ENCODE measurements at places on chromosomes 5 and 9.

GRCh38 chr9:14119694-14120514 lies 194.0 kb downstream of the NFIB start:
- no peak for DNase-seq

DNA sequence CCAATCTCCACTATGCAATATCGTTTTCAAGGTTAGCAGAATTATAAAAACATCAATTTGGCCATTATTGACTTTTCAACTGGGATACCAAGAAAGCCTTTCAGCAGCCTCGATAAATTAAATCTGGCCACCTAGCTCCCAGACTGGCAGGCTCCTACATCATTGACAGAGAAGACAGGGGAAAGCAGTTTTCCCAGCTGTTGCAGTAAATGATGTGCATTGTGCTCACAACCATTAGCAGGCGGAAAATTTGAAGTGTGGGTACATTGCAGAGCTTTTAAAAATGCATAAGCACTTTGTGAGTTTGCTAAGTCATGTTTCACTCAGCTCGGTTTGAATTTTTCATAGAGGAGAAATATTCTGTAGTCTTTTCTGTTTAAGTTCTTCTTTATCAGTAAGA lies 297.9 kb downstream of the KCTD16 start:
- peak; percentile 61 for DNase-seq

- DNase-seq: no peak
These were observed 67.1 kb downstream of the ADAMTS12 start for GRCh38 chr5:33824516-33825195.

DNA sequence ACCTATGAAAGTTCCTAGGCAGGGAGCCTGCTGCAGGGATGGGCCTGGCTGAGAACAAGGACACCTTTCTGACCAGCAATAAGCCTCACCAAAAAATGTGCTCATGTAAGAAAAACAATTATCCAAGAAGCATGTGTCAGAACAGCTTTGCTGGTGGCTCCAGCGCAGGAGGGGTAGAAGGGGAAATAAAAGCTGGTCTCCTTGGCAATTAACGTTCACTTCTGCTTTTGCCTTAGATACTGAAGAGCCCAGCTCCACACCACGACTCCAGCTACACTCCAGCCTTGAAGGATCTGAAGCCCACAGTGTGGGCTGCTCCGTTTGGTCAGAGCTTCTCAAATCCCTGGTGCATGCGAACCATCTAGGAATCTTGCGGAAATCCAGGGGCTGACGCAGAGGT lies 107.6 kb upstream of the PHYKPL start:
- no peak for DNase-seq

- DNase-seq: no peak
These were observed 5.5 kb upstream of the TNIP1 start for GRCh38 chr5:151086192-151086869.

DNA sequence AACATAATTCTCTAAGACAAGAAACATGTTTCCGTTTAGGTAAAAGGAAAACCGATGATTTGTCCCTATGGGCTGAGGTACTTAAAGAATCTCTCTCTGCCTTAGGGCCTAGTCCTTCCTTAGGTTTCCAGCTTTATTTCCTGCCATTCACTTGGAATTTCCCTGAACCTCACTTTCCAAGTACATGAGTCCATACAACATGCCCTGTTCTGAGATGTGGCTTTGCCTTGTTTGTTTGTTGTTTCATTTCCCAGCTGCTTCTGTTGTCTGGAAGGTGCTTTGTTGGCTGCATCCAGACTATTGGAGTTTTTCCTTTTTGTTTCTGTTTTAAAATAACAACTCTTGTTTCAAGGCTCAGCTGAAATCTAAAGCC lies 95.2 kb downstream of the ALDH1A1 start:
- no peak for DNase-seq

DNA sequence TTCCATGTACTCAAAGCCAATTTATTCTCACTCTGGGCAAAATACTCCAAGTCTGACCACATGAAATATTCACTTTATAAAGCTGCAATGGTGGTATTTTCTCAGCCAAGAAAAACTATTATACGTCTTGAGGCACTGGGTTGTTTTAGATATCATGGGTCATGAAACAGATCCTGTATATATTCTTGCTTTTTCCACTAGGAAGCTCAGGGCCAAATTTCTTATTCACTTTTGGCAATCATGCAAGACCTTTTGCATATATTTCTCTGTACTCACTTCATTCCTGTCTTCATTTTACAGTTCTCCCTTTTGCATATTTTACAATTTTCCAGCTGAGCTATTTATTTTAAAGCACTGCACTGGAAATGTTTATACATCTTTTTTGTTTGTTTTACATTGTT lies 49.8 kb downstream of the GABBR2 start:
- no peak for DNase-seq

DNA sequence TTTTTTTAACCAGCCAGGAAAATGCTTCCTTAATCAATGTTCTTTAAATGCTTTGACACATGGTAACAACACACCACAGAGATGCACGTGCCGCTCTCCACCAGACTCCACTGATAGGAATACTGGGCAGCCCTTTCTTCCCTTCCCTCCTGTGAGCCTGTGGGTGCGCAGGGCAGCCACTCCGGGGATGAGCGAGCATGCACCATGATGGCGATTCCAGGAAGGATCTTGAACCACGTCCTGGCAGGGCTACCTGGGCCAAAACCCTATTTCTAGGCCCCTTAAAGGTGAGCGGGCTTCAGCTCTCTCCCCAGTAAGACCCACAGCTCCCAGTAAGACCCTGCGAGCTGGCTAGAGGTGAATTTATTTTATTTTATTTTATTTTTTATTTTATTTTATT lies 128.2 kb downstream of the MVB12B start:
- no peak for DNase-seq

- DNase-seq: peak; percentile 9
These were observed 79.8 kb downstream of the RICTOR start for GRCh38 chr5:38994324-38994927.

DNA sequence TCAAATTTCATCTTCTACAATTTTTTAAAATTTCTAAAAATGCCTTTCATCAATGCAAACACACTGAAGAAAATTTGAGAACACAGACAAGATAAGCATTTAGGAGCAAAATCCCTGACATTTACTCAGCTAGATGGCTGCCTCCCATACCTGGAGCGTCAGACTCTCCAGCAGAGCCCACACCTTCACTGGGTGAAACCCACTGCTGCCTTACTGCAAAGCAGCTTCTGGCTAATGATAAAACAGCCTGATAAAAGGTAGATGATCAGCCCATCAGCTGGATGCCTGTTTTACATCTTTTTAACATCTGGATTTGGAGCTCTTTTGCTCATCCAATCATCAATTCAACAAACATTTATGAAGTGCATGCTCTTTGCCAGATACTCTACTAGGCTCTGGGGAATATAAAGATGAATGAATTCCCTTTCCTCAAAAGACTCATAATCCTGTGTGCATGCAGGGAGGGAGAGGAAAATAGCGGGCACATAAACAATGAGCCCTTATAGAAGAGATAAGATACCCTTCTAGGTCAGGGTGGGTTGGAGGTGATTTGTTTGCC lies 271.2 kb downstream of the SAXO1 start:
- no peak for DNase-seq

- no peak for DNase-seq
These were observed 66.5 kb upstream of the ENTREP1 start for GRCh38 chr9:69258551-69258950.

DNA sequence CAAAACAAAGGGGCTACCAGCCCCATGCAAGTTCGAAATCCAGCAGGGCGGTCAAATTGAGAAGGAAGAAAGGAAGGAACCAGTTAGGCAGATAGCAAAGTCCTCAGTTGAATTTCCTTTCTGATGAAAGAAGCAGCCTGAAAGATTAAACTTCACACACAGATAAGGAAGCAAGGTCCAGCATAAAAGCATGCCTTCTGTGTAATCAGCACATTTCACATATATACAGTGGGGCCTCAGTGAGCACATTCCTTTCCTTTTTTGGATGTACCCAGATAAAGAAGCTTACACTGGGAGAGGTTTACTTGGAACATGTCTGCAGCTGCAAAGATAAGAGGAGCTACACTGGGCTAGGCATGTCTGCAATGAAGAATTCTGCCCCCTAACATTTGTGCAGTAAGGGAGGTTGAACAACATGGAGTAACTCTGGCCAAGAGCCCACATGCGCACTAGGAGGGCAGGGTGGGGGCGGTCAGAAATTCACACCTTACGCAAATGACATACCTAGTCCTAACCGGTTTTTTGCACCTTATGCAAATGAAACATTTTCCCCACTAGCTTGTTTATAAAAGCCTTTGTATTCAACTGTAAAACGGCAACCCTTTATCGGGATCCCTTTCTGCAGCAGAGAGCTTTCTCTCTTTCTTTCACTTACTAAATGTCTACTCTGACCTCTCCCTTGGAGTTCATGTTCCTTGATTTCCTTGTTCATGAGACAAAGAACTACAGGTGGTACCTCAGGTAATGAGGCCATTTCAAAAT lies 149.7 kb upstream of the FBXL17 start:
- no peak for DNase-seq

DNA sequence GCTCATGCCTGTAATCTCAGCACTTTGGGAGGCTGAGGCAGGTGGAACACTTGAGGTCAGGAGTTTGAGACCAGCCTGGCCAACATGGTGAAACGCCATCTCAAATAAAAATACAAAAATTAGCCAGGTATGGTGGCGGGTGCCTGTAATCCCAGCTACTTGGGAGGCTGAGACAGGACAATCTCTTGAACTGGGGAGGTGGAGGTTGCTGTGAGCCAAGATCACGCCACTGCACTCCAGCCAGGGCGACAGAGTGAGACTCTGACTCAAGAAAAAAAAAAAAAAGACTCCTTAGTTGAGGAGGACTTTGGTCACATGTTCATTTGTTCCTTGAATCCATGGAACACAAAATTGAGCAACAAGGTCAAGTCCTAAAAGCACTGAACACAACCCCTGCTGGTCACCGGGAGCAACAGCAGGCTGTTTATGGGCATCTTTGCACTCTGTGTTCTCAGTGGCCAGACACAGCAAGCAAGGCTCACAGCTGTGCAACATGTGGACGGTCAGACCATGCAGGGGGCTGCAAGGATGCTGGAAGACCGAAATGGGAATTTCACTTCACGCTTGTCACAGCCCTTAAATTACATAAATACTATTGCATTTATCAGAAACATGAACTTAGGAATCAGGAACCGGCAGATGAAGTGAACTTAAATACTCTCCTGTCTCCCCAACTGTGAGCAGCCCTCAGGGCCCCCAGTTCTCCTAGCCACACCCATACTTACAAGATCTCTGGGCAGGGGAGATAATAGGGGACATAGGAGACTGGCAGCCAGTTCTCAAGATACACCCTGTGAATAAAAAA lies 2.8 kb downstream of the GBGT1 start:
- peak; percentile 14 for DNase-seq

GRCh38 chr9:70130266-70130665 lies 86.6 kb downstream of the MAMDC2 start:
- DNase-seq: no peak

DNA sequence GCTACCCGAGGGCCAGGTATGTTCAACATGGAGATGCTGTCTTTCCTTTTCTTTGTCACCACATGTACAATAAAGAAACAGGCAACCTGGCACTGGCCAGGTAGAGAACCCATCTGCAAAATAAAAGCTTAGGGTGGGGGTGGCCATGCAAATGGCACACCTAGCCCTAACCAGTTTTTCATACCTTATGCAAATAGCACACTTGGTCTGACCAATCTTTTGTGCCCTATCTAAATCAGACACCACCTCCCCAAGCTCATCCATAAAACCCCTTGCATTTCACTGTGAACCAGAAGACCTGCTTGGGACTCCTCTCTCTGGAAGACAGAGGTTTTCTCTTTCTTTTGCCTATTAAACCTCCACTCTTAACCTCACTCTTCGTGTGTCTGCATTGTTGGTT lies 33.9 kb downstream of the JAKMIP2 start:
- DNase-seq: peak; percentile 41

- DNase-seq: no peak
These were observed 91.8 kb downstream of the GLIS3 start for GRCh38 chr9:4207881-4208615.

GRCh38 chr5:83265318-83265717 lies 188.0 kb downstream of the XRCC4 start:
- DNase-seq: peak; percentile 66

DNA sequence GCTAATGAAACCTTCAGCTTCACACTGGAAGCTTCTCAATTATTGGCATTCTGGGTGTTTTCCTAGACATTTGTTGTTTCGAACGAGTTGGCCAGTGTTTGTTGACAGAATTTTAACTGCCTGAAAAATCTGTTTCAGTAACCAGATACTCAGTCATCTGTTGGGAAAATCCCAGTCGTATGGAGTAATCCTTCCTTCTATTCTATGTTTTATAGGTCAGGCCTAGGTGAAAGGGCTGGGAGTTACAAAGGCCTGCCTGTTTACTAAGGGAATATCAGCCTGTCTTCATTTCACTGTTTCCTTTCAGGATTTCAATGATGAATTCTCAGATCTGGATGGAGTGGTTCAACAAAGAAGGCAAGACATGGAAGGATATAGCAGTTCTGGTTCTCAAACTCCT lies 59.9 kb downstream of the GRAMD2B start:
- no peak for DNase-seq
